KG1 (cell line): ENCODE measurements at places on chromosomes 1 and 21.

- DNase-seq, result no peak
Measured at GRCh38 chr1:185788386-185788785, 54.2 kb downstream of the HMCN1 start.

DNA sequence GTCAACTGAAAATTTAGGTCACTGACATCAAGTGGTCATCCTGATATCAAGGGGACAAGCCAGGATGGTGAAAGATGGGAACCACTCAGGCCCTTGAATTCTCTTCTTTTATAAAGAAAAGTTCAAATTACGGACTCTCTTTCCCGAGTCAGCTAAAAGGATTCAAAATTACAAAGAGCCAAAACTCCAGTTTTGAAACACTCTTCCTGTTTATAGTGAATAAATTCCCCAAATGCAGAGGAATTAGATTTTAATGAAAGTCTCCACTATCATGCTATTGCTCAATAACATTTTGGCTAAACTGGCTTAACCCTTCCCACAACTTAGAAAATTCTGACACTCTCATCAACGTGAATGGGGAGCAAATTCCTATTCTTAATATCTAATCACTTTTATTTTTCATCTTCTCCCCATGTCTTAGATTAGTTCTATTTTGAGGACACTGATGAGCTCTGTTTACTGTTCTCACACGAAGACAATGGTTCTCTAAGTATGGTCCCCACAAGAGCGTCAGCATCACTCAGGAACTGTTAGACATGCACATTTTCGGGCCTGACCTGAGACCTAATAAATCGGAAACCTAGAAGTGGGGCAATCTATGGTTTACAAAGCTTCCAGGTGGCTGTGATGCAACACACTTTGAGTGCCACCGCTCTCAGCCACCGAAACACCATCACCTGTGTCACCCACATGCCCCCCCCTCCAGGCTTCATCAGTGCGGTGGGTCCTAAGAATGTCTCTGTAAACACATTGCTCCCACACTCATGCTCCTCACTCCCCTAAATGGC, 64.4 kb upstream of the TIAM1 start:
- no peak for DNase-seq

GRCh38 chr1:54178296-54179070, 21.3 kb downstream of the CYB5RL start:
- DNase-seq, result no peak

GRCh38 chr1:93446837-93447451, 974 bp upstream of the FNBP1L start:
- DNase-seq, result no peak

- DNase-seq, result no peak
Measured at GRCh38 chr1:6424619-6425593, at the start of gene ESPN. ESPN (plus strand) TSS chr1:6424776; CDS start chr1:6424956, 180 bp downstream.

GRCh38 chr1:244640917-244641316, 12.0 kb upstream of the DESI2 start:
- DNase-seq, result no peak

GRCh38 chr21:21971384-21971783, 973.2 kb downstream of the NCAM2 start:
- no peak for DNase-seq

DNA sequence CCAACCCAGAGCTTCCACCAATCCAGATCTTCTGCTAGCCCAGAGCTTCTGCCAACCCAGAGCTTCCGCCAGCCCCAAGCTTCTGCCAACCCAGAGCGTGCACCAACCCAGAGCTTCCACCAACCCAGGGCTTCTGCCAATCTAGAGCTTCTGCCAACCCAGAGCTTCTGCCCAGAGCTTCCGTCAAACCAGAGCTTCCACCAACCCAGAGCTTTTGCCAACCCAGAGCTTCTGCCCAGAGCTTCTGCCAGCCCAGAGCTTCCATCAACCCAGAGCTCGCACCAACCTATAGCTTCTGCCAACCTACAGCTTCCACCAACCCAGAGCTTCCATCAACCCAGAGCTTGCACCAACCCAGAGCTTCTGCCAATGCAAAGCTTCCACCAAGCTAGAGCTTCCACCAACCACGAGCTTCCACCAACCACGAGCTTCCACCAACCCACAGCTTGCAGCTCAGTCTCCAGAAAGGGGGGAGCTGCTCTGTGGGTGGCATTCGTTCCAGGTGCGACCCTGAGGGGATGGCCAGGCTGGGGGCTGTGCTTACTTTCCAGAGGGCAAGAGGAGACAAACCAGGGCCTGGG, 23.8 kb downstream of the CRYAA start:
- no peak for DNase-seq

- DNase-seq, result no peak
Measured at GRCh38 chr1:54883349-54884102, 3.5 kb downstream of the DHCR24 start.

- no peak for DNase-seq
Measured at GRCh38 chr1:4637616-4638344, 16.6 kb upstream of the AJAP1 start.

DNA sequence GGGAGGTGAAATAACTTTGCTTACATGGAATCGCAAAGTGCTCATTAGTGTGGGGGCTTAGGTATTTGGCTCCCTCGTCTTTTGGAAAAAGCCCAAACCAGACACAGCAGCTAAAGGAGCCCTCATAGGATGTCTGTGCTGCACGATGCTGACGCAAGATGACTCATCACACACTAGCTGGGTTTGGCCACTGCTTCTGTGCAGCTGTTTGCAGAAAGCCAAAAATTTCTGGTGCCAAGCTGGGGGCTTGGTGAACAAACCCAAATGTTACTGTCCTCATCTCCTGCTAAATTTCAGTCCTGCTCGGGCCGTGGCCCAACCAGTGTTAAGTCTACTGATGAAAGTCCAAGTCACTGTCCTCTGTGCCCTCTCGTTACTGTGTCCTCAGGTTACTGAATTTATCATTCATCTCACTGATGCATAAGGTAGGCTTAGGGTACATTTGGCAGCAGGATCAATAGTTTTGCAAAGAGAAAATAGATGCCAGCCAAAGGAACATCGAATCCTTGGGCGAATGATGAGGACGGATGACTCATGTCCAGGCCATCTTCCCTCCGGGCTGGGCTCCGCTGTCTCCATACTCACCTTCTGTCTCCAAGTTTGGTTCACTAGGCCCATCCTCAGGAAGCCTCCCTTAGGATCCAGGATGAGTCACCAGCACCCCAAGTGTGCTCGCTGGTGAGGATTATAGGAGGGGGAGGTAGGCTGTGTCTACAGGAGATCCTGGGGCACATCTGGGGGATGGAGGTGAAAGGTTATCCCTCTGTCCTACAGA, 177.7 kb downstream of the ADSS2 start:
- no peak for DNase-seq

- DNase-seq, result no peak
Measured at GRCh38 chr1:232954594-232955365, 4.4 kb downstream of the NTPCR start.

GRCh38 chr1:25182629-25183028, 49.7 kb downstream of the SYF2 start:
- DNase-seq, result no peak

GRCh38 chr1:31239653-31240241, at the start of gene NKAIN1:
NKAIN1 (minus strand) TSS chr1:31239887; CDS start chr1:31239547, 340 bp downstream.
- DNase-seq, result no peak

DNA sequence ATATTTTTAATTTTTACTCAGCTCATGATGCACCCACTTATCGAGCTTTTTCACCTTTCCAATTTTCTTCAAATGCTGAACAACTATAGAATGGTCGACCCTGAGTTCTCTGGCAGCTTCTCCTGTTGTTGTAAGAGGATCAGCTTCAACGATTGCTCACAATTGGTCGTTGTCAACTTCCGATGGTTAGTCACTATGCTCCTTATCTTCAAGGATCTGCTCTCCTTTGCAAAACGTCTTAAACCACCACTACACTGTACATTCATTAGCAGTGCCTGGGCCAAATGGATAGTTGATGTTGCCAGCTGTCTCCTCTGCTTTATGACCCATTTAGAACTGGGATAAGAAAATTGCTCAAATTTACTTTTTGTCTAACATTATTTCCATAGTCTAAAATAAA, 385.9 kb upstream of the LYPLAL1 start:
- DNase-seq, result no peak

DNA sequence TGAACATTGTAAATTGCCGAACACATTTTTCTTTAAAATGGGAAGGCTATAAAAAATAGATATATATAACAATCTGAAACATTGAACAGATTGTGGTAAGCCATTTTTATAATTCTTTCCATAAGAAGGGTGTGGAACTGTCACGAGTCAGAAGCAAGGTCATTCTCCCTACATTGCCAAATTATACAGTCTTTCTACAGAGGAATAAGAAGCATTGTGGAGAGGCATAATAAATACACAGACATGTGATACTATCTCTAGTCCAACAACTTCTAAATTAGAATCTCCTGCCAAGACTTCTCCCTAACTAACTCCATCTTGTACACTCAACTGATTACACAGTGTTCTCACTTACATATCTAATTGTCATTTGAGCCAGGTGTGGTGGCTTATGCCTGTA, 227.9 kb downstream of the CENPF start:
- DNase-seq, result no peak

DNA sequence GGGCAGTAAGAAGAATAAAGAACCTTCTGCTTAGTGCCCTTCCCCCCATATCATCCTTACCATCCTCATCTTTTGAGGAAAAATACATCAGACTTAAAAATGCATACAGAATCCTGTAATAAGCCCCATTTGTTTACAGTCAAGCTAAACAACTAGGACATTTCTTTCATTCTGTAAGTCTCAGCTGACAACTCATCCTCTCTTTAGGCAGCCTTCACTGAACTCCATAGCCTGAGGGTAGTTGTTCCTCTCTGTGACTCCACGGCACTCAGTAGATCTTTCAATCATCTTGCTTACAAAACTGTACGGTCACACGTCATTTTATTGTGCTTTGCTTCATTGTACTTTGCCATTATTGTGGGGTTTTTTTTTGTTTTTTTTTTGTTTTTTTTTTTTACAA, 82.5 kb downstream of the NRIP1 start:
- DNase-seq, result no peak

DNA sequence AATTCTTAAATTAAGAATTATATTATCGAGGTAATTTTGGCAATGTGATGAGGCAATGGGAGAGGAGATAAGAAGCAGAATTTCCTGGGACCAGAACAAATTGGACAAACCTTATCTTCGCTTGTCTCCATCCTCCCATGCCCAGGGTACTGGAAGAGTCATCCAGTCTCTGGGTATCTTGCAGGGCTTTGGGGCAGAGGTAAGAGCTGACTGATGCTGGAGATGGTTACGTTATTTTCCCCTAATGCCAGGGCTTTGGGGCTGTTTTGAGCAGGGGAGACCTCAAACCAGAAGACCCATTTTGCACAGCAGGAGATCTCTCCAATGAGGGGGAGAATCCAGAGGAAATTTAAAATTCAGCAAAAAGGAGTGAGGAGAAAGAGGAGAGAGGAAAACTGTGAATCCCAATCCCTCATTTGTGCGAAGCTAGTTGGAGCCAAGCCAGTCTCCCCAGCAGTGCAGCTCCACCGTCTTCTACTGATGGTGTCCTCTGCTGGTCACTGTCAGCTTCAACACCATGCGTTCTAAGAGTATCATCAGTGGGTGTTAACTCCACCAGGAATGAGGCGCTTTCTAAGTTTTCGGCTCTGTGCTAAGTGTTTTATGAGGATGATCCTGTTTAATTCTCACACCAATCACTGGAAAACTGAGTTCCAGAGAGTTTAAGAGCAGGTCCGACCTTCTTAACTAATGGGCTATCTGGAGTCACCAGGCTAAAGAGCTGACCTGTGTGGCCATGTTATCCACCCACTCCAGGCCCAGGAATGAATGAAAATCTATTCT, 86.8 kb upstream of the CD34 start:
- peak; percentile 5 for DNase-seq

- no peak for DNase-seq
Measured at GRCh38 chr1:174433451-174433850, 14.3 kb upstream of the GPR52 start.

GRCh38 chr1:25501235-25502058, 42.0 kb upstream of the LDLRAP1 start:
- DNase-seq, result no peak

- no peak for DNase-seq
Measured at GRCh38 chr1:235073968-235074522, 54.6 kb downstream of the TOMM20 start.

DNA sequence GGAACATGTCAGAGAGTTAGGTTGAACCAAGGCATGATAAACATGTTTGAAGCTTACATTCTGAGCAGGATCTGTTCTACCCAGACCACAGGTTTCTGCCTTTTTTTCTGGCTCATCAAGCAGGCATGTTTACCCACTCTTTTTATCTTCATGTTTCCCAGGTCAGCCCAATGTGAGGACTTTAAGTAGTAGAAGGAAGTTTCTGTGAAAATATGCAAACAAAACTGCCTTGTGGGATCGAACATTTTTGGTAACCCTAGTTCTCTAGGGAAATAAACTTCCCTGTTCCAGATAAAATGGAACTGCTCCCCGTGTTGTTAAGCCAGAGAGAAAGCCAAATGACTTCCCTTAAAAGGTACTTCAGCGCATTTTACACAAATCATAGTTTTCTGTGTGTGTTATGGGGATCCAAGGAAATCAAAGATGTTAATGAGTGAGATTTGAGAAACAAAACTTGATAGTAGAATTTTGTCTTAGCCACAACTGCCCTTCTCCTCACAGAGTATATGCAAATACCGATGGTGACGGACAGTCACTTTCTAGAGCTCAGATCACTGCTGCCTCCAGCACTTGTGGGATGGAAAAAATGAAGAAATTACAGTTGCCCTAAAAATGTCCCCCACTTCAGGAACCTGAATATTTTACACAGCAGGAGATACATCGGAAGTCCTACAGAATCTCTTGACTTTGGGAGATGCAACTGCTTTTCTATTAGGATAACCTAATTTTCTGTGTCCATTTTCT, 765 bp upstream of the HIPK1 start:
- DNase-seq, result no peak

GRCh38 chr1:226404063-226404903, 3.6 kb downstream of the PARP1 start:
- no peak for DNase-seq

DNA sequence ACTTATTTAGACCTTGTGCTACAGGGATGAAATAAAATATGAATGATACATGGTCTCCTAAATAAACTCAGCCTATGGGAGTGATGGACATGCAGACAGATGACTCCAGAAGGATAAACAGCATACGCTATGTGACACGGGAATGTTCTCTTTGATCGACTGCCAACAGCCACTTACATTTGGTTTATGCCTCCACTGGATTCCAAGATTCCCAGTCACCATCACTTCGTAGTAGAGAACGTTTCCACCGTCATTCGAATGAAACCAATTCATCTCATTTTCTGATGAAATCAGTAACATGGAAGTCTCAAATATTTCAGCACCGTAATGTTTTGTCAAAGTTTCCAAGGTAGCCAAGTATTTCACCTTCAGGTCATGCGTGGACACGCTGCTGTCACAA, 99.7 kb downstream of the JAK1 start:
- DNase-seq, result no peak

DNA sequence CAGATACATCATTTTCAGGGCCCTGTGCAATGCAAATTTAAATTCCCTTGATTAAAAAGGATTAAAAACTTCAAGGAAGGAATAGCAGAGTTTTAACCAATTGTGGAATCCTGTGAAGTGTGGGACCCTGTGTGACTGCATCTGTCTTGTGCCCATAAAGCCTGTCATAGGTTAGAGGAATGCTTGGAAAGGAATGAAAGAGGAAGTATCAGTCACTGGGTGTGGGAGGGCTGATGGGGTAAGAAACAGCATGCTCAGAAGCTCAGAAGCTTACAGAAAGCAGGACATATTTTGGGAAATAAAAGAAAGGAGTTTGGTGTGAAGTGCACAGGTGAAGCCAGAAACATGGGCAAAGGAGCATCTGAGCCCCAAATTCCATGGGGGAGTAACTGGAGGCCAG, 150.8 kb upstream of the ETV3 start:
- DNase-seq, result no peak

GRCh38 chr1:39282537-39283216, 78.2 kb downstream of the MACF1 start:
- DNase-seq, result no peak
